Uterus (tissue), 4 donors: ENCODE measurements at places on chromosomes 11 and 22. TPM values are rescaled to one million over a fixed set of nuclear protein-coding genes. Genes with fewer than 3 reads are reported as not detected.

The GRIA4 gene
- total RNA-seq: not detected

The KREMEN1 gene
- 5.9 TPM for total RNA-seq

The SLC22A9 gene
- total RNA-seq: not detected

The NFAM1 gene
- 1.1 TPM for total RNA-seq

The OR52N2 gene
- total RNA-seq: not detected

The CRYBB2 gene
- total RNA-seq: not detected

The NRGN gene
- total RNA-seq: 16.4 TPM

The SCUBE1 gene
- 0.14 TPM for total RNA-seq

The CECR2 gene
- total RNA-seq: under 0.01 TPM

The KBTBD4 gene
- 36.3 TPM for total RNA-seq

DNA sequence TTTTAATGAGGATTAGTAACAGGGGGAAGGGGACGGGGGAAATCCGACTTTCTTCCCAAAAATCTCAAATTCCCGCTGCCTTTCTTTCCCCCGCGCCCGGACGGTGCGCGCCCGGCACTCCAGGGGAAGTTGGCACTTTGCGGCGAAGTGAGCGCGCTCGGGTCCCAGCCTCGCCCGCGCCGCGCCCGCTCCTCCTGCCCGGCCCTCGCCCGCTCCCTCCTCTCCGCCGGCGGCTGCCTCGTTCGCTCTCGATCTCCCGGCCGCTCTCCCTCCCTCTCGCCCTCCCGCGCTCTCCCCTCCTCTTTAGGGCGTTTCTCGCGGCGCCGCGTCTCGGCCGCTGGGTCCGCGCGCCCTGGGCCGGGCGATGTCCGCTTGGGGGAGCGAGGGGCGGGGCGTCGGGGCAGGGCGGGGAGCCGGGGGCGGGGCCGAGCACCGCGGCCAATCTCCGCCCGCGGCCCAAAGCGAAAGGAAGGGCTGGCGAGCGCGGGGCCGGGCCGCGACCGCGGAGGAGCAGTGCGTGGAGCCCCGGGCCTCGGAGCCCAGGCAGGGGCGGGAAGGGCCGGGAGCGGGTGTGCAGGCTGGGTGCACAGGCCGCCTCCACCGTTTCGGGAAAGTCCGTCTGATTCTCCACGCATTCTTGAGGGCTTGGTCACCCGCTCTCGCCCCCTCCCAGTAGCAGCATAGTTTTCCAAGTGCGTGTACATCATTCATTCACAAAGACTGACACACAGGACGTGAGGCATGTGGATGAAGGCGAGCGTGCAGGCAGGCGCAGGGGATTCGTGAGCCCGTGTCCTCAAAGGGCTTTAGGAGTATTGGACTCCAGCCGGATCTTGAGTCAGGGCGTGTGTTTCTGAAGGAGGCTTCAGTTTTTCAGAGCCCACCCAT is 65.1 kb downstream of the ETS1 start:
- peak overlapping the region; percentile 98 for H3K27ac ChIP-seq
- peak; percentile 94 for DNase-seq
- H3K27me3 ChIP-seq: no peaks in the 10 kb centered on the region
- peak overlapping the region; percentile 69 for H3K4me3 ChIP-seq

- no peak overlapping the region for H3K4me3 ChIP-seq
- H3K27me3 ChIP-seq: no peaks in the 10 kb centered on the region
- no peaks in the 10 kb centered on the region for H3K4me1 ChIP-seq
Measured at GRCh38 chr11:126466236-126467045, 111.0 kb downstream of the ST3GAL4 start.

GRCh38 chr11:45809456-45810395 is 4.8 kb downstream of the SLC35C1 start:
- H3K27me3 ChIP-seq: no peaks in the 10 kb centered on the region
- no peak overlapping the region for H3K4me3 ChIP-seq
- no peaks in the 10 kb centered on the region for H3K4me1 ChIP-seq
- no peak for DNase-seq
- H3K36me3 ChIP-seq: no peaks in the 10 kb centered on the region

- H3K4me3 ChIP-seq: no peak overlapping the region
- no peaks in the 10 kb centered on the region for H3K27me3 ChIP-seq
- H3K36me3 ChIP-seq: no peaks in the 10 kb centered on the region
- no peak for DNase-seq
Measured at GRCh38 chr11:66815646-66816045, 27.6 kb upstream of the RCE1 start.

GRCh38 chr11:98800696-98801095 is 220.1 kb upstream of the CNTN5 start:
- DNase-seq: no peak
- H3K27ac ChIP-seq: no peak overlapping the region
- no peaks in the 10 kb centered on the region for H3K36me3 ChIP-seq
- H3K27me3 ChIP-seq: no peaks in the 10 kb centered on the region

- H3K4me1 ChIP-seq: no peaks in the 10 kb centered on the region
- H3K27ac ChIP-seq: no peak overlapping the region
- H3K4me3 ChIP-seq: no peak overlapping the region
- H3K36me3 ChIP-seq: no peaks in the 10 kb centered on the region
- H3K27me3 ChIP-seq: no peaks in the 10 kb centered on the region
Measured at GRCh38 chr11:60795291-60795690, 10.2 kb downstream of the MS4A10 start.

- no peak overlapping the region for H3K27ac ChIP-seq
- H3K4me3 ChIP-seq: no peak overlapping the region
- no peaks in the 10 kb centered on the region for H3K36me3 ChIP-seq
- no peaks in the 10 kb centered on the region for H3K27me3 ChIP-seq
- DNase-seq: no peak
Measured at GRCh38 chr22:46001426-46002106, 24.6 kb upstream of the WNT7B start.

DNA sequence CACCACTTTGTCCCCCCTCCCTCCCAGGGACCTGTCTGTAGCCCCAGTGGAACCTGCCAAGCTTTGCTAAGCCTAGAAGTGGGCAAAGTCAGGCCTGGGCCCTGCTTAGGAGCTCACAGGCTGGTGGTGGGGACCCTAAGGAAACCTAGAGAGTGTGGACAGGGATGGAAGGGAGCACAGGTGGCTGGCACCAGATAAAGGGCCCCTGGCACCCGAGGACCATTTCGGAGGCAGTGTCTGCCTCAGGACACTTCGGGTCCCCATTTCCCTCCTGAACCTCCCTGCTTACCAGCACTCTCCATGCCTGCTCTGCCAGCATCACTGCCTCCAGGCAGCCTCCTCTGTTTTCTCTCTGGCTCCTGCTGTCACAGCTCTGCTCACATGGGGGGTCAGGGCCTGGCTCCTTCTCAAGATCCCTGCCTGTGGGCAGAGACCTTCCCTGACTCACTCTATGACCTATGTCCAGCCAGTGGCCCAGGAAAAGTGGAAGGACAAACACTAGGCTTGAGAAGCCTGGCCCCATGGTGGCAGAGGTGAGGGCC is 13.6 kb upstream of the OMP start:
- no peak overlapping the region for H3K27ac ChIP-seq
- H3K4me3 ChIP-seq: no peak overlapping the region
- DNase-seq: no peak
- H3K4me1 ChIP-seq: no peaks in the 10 kb centered on the region
- H3K36me3 ChIP-seq: no peaks in the 10 kb centered on the region

- DNase-seq: no peak
- H3K27me3 ChIP-seq: no peaks in the 10 kb centered on the region
- H3K4me1 ChIP-seq: no peaks in the 10 kb centered on the region
- no peak overlapping the region for H3K27ac ChIP-seq
- H3K4me3 ChIP-seq: no peak overlapping the region
Measured at GRCh38 chr11:13292970-13293369, 15.4 kb downstream of the BMAL1 start.

DNA sequence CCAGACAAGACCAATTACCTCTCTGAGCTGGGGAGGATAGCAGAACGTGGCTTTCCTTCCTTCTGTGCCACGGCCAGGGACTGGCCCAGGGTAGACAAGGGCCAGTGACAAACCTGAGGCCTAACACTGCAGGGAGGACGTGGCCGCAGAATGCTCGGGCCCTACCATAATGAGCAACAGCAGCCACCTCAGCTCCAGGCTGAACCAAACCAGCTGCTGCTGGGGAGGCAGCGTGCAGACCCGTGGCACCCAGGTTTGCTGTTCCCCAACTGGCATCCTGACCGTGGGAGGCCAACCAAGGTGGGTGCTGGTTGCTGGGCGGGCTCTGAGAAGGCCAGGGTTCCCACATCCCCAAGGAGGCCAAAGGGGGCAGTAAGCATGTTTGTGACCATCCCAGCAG is 83.0 kb downstream of the MORC2 start:
- H3K27ac ChIP-seq: no peak overlapping the region
- H3K27me3 ChIP-seq: no peaks in the 10 kb centered on the region
- no peaks in the 10 kb centered on the region for H3K36me3 ChIP-seq
- H3K4me3 ChIP-seq: no peak overlapping the region
- no peaks in the 10 kb centered on the region for H3K4me1 ChIP-seq
- no peak for DNase-seq

DNA sequence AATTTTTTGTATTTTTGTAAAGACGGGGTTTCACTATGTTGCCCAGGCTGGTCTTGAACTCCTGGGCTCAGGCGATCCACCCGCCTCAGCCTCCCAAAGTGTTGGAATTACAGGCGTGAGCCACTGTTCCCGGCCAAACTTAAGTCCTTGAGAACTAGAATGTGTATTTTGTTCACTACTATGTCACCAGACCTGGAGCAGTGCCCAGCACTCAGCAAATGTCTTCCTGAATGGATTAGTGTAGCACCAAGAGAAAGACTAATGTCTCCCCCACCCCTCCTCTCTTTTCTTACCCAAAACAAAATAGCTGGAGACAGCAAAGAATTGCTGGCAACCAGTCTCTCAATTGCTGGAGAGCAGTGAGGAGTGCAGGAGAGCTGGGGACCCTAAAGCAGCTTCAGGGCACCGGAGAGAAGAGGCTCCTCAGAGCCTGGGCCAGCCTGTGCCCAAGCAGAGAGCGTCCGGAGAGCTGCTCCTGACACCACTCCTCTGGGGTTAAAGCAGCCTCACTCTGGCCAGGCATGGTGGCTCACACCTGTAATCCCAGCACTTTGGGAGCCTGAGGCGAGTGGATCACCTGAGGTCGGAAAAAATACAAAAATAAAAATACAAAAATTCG is 14.9 kb downstream of the SLC25A18 start:
- H3K36me3 ChIP-seq: no peaks in the 10 kb centered on the region
- no peak overlapping the region for H3K27ac ChIP-seq
- H3K4me3 ChIP-seq: no peak overlapping the region
- no peaks in the 10 kb centered on the region for H3K4me1 ChIP-seq
- H3K27me3 ChIP-seq: no peaks in the 10 kb centered on the region
- DNase-seq: no peak

GRCh38 chr22:42317008-42317407 is 46.6 kb upstream of the TCF20 start:
- H3K4me1 ChIP-seq: peaks cover 21% of the 10 kb centered on the region
- peak overlapping the region; percentile 40 for H3K27ac ChIP-seq
- no peaks in the 10 kb centered on the region for H3K27me3 ChIP-seq
- no peaks in the 10 kb centered on the region for H3K36me3 ChIP-seq
- no peak overlapping the region for H3K4me3 ChIP-seq
- peak; percentile 77 for DNase-seq

GRCh38 chr11:67439321-67440228 is 2.1 kb upstream of the PTPRCAP start:
- H3K27me3 ChIP-seq: no peaks in the 10 kb centered on the region
- DNase-seq: peak; percentile 62
- H3K4me3 ChIP-seq: no peak overlapping the region
- no peaks in the 10 kb centered on the region for H3K4me1 ChIP-seq
- peak overlapping the region; percentile 40 for H3K27ac ChIP-seq
- H3K36me3 ChIP-seq: no peaks in the 10 kb centered on the region

- no peak for DNase-seq
- peaks cover 4% of the 10 kb centered on the region for H3K27me3 ChIP-seq
- no peak overlapping the region for H3K4me3 ChIP-seq
Measured at GRCh38 chr11:71236836-71237475, 15.4 kb downstream of the SHANK2 start.

DNA sequence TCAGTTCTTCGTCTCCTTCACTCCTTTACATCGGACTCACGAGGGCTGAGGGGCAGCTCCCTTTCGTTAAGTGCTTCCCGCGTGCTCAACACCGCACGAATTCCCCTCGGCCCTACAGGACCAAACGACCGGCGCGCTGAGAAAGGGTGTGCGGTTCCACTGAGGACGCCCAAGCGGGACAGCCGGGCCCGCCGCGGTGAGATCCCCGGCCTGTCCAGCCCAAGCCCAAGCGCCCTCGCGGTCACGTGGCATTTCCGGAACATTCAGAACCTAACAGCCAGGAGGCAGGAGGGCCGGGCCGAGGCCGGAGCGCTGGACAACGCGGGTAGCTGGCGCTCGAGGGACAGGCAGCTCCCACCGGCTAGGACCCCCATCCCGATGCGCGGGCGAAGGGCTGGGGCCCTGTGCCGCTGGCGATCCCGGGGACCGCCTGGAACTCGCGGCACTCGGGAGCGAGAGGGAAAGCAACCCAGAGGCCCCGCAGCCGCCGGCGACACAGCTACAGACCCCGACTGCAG is 737 bp upstream of the STIP1 start:
- H3K36me3 ChIP-seq: no peaks in the 10 kb centered on the region
- H3K4me3 ChIP-seq: peak overlapping the region; percentile 75
- H3K4me1 ChIP-seq: peaks cover 12% of the 10 kb centered on the region
- H3K27ac ChIP-seq: peak overlapping the region; percentile 93
- no peaks in the 10 kb centered on the region for H3K27me3 ChIP-seq
- peak; percentile 89 for DNase-seq

DNA sequence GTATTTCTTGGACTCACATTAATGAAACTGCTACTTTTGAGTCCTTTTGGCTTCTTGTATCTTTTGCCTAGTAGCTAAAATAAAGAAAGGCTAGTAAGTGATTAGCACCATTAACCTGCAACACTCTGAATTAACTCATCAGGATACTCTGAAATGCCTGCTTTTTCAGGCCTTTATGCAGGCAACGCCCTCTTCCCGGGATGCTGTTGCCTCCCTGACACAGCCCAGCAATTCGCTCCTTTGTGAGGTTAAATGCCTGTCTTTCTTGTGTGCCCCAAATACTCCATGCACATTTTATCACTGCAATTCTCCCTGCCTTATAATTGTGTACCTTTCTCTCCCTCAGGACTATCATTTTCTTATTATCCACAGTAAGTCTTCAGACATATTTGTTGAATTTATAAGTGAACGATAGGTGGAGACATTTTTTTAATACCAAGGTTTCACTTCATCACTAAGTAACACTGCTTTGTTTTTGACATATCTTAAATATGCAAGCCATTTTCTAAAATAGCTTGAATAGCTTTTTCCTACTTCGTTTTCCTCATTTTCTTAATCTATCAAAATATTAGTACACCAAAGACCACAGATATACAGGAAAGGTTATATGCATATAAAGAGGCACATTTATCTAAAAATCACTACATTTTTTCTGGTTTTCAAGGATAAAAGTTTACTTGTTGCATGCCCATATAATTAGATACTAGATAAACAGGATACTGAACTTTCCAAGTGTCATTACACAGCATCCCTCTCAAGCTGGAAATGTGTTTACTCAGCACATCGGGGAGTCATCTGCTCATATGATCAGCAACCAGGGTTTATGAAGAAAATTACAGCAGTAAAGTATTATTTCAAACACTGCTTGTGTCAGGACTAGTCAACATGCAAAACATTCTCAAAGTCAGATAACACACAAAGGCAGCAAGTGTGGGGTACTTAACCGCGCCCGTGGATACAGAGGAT is 48.5 kb upstream of the DDI1 start:
- no peak overlapping the region for H3K4me3 ChIP-seq
- no peak for DNase-seq
- H3K27ac ChIP-seq: no peak overlapping the region
